ENCODE measurements at places on chromosomes 12 and 14. TPM values are rescaled to one million over a fixed set of nuclear protein-coding genes. Genes with fewer than 3 reads are reported as not detected.

REM2 gene
- total RNA-seq, result 0.36 TPM

NOVA1 gene
- not detected for total RNA-seq

CDH24 gene
- total RNA-seq, result 1.1 TPM

PSMA6 gene
- 425 TPM for total RNA-seq

TAPBPL gene
- total RNA-seq, result 33.4 TPM

GRCh38 chr12:73065913-73066312 is 793.7 kb downstream of the TRHDE start:
- H3K27ac ChIP-seq, result no peak overlapping the region
- no peak for DNase-seq
- H3K36me3 ChIP-seq, result no peaks in the 10 kb centered on the region
- no peaks in the 10 kb centered on the region for H3K27me3 ChIP-seq

GRCh38 chr12:96248136-96248931 is 54.2 kb downstream of the ELK3 start:
- H3K4me3 ChIP-seq, result no peak overlapping the region
- H3K27ac ChIP-seq, result no peak overlapping the region
- no peaks in the 10 kb centered on the region for H3K27me3 ChIP-seq
- DNase-seq, result no peak

GRCh38 chr12:29204521-29204920 is 55.4 kb downstream of the FAR2 start:
- H3K4me3 ChIP-seq, result no peak overlapping the region
- DNase-seq, result no peak
- H3K36me3 ChIP-seq, result peaks cover 6% of the 10 kb centered on the region
- no peaks in the 10 kb centered on the region for H3K4me1 ChIP-seq

DNA sequence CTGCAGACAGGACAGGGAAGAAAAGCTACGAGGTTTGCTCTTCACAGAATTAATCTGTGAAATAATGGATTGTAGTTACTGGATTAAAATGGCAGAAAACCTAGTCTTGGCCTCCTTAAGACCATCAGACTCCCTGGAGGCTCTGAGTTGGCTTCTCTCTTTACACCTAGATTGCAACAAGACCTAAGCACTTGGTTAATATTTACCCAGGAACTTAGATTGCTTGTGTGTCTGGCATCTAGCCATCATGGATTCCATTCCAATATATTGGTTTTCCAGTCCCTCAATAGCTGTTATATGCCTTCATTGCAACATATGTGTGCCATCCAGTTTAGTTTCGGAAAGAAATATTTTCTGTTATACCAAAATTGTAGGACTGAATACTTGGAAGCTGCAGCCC is 1.9 kb upstream of the GTF2A1 start:
- peaks cover 8% of the 10 kb centered on the region for H3K36me3 ChIP-seq
- H3K27ac ChIP-seq, result no peak overlapping the region
- peaks cover 2% of the 10 kb centered on the region for H3K27me3 ChIP-seq
- H3K4me3 ChIP-seq, result no peak overlapping the region
- H3K4me1 ChIP-seq, result peaks cover 20% of the 10 kb centered on the region

DNA sequence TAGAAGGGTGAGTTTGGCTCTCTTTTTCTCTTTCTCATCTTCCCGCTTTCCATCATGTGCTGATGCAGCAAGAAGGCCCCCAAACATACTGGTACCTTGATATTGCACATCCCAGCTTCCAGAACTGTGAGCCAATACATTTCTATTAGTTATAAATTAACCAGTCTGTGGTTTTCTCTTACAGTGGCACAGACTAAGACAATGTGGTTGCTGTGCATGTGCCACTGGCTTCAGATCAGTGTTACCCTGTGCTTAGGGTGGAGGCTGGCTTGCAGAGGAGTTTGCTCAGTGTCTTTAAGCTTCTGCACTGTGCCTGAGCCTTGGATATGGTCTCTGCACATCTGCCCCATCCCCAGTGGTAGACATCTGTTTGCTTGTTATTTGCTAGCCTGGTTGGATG is 5.5 kb downstream of the IFI27L2 start:
- no peaks in the 10 kb centered on the region for H3K27me3 ChIP-seq
- no peak overlapping the region for H3K4me3 ChIP-seq
- peaks cover 9% of the 10 kb centered on the region for H3K36me3 ChIP-seq
- no peak for DNase-seq
- no peak overlapping the region for H3K27ac ChIP-seq
- peaks cover 5% of the 10 kb centered on the region for H3K4me1 ChIP-seq

GRCh38 chr12:76025601-76026575 is 5.7 kb downstream of the PHLDA1 start:
- DNase-seq, result no peak
- H3K4me1 ChIP-seq, result peaks cover 53% of the 10 kb centered on the region
- H3K27ac ChIP-seq, result peak overlapping the region; percentile 11
- H3K27me3 ChIP-seq, result no peaks in the 10 kb centered on the region

DNA sequence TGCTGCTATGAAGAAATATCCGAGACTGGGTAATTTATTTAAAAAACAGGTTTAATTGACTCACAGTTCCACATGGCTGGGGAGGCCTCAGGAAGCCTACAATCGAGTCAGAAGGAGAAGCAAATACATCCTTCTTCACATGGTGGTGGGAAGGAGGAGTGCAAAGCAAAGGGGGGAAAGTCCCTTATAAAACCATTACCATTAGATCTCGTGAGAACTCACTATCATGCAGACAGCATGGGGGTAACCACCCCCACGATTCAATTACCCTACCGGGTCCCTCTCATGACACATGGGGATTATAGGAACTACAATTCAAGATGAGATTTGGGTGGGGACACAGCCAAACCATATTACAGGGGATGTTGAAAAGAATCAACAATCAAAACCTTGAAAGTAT is 74.9 kb downstream of the PPM1H start:
- H3K4me3 ChIP-seq, result no peak overlapping the region
- H3K27me3 ChIP-seq, result peaks cover 7% of the 10 kb centered on the region
- H3K4me1 ChIP-seq, result no peaks in the 10 kb centered on the region
- H3K27ac ChIP-seq, result no peak overlapping the region

DNA sequence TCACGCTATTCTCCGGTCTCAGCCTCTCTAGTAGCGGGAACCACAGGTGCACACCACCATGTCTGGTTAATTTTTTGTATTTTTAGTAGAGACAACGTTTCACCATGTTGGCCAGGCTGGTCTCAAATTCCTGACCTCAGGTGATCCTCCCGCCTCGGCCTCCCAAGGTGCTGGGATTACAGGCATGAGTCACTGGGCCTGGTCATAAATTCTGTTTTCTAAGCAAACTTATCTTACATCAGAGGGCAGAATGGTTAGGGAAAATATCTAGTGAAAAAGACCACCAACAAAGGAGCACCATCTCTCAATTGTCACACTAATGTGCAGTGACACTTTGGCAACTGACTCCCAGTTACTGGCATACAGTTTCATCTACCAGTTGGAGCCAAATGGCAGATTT is 2.8 kb downstream of the CPM start:
- peaks cover 8% of the 10 kb centered on the region for H3K36me3 ChIP-seq
- H3K27me3 ChIP-seq, result peaks cover 11% of the 10 kb centered on the region

- no peak overlapping the region for H3K4me3 ChIP-seq
- H3K27me3 ChIP-seq, result peaks cover 2% of the 10 kb centered on the region
- H3K4me1 ChIP-seq, result no peaks in the 10 kb centered on the region
- H3K36me3 ChIP-seq, result no peaks in the 10 kb centered on the region
These were observed 243.5 kb upstream of the CAND1 start for GRCh38 chr12:67025543-67026114.

GRCh38 chr12:51222461-51222860 is 4.6 kb upstream of the POU6F1 start:
- H3K4me1 ChIP-seq, result peaks cover 14% of the 10 kb centered on the region
- no peak overlapping the region for H3K27ac ChIP-seq
- H3K36me3 ChIP-seq, result no peaks in the 10 kb centered on the region
- H3K27me3 ChIP-seq, result no peaks in the 10 kb centered on the region

DNA sequence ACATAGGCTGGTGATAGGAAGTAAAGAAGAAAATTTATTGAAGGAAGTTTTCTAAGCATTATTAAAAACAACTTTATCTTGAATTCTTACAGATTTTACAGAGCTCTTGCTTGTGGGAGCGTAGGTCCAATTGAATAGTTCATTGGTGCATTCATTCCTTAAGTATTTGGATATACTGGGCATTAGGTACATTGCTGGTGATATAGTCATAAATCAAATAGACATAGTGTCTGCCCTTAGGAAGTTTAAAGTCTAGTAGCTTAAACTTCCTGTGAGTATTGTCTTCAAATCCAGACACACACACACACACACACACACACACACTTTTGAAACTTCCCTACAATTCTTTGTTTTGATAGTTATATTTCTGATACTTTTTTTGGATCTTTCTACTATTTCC is 226.7 kb downstream of the FUT8 start:
- peaks cover 36% of the 10 kb centered on the region for H3K4me1 ChIP-seq
- no peaks in the 10 kb centered on the region for H3K27me3 ChIP-seq
- H3K4me3 ChIP-seq, result no peak overlapping the region

- H3K27ac ChIP-seq, result no peak overlapping the region
- no peaks in the 10 kb centered on the region for H3K4me1 ChIP-seq
- no peaks in the 10 kb centered on the region for H3K27me3 ChIP-seq
- H3K4me3 ChIP-seq, result no peak overlapping the region
- H3K36me3 ChIP-seq, result peaks cover 24% of the 10 kb centered on the region
- DNase-seq, result no peak
These were observed 55.5 kb downstream of the CRACR2A start for GRCh38 chr12:3697311-3697870.

DNA sequence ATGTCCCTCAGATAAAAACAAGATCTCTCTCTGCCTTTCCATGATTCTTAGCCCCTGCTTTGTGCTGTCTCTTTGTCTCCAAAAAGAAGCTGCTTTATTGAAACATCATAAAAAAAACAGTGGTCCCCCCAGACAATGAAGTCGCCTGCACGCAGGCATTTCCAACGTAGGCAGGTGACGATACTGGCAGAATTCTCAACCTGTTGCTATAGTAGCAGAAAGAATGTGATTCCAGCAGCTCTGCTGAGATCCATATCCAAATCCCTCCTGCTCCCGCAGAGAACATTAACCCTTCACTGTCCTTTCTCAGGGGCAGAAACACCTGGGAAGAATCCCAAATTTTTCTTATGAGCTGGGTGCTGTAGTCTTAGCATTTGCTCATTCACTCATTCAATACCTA is 84.8 kb downstream of the STON2 start:
- H3K27me3 ChIP-seq, result peaks cover 1% of the 10 kb centered on the region
- DNase-seq, result no peak

DNA sequence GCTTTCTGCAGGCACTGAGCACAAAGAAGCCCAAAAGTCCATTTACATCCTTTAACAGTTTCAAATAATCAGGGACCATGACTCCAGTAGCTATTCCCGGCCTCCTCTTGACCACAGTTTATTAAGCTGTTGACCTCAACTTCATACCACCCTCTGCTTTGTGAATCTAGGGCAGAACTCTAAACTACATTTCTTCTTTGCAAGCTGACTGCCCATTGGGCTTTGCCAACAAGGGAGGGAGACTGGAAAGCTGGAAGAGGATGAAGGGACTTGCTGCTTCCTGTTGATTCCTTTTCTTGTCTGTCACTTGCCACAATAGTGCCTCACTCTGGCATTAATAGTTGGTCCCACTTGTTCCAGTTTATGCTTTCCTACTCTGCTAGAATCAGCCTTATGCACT is 2.7 kb downstream of the CGRRF1 start:
- peaks cover 16% of the 10 kb centered on the region for H3K36me3 ChIP-seq
- no peaks in the 10 kb centered on the region for H3K27me3 ChIP-seq
- no peak for DNase-seq

GRCh38 chr12:12724421-12725085 is 7.4 kb downstream of the CDKN1B start:
- H3K36me3 ChIP-seq, result peaks cover 68% of the 10 kb centered on the region
- peaks cover 48% of the 10 kb centered on the region for H3K4me1 ChIP-seq
- peak overlapping the region; percentile 97 for H3K27ac ChIP-seq
- peak overlapping the region; percentile 95 for H3K4me3 ChIP-seq

GRCh38 chr12:39990122-39991101 is 115.5 kb downstream of the SLC2A13 start:
- H3K4me1 ChIP-seq, result no peaks in the 10 kb centered on the region
- H3K36me3 ChIP-seq, result no peaks in the 10 kb centered on the region
- no peak overlapping the region for H3K27ac ChIP-seq
- H3K4me3 ChIP-seq, result no peak overlapping the region
- peak; percentile 69 for DNase-seq
- H3K27me3 ChIP-seq, result no peaks in the 10 kb centered on the region

GRCh38 chr12:26319511-26319910 is 124.1 kb downstream of the SSPN start:
- DNase-seq, result no peak
- peaks cover 13% of the 10 kb centered on the region for H3K27me3 ChIP-seq
- no peak overlapping the region for H3K4me3 ChIP-seq

- H3K27me3 ChIP-seq, result no peaks in the 10 kb centered on the region
- H3K27ac ChIP-seq, result no peak overlapping the region
- no peak for DNase-seq
- H3K4me1 ChIP-seq, result no peaks in the 10 kb centered on the region
- no peaks in the 10 kb centered on the region for H3K36me3 ChIP-seq
These were observed 79.4 kb downstream of the TBX3 start for GRCh38 chr12:114604606-114605005.

DNA sequence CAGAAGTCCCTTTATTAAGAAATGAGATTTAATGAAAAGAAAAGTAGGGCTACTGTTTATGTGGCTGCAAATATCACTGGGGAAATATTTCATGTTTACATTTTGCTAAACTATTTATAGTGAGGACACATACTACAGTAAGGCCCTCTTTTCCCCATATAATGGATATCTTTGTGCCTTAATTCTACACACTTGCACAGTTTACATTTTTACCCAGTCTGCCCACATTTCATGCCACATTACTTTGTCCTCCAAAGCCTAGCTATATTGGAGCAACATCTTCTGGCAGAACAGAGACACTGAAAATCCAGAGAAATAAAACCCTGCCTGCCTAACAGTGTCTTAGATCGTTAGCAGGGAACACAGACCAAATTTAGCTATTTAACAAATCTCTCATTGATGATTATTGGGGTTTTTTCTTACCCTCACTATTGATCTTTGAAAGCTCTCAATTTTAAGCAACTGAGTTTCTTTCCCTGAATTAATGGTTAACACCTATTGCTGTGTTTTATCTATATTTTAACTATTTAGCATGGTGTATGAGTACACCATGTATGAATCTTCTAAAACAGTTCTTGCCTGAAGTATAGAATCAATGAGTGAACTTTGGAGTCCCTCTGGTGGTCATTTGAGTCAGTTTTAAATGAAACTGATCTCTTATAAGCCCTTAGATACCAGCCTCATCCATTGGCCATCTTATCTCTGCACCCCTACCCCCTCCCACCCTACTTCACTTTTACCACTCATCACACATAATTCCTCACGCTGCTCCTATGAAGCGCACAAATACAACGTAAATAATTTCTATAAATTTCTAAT is 170.2 kb downstream of the BCAT1 start:
- H3K36me3 ChIP-seq, result no peaks in the 10 kb centered on the region
- H3K27me3 ChIP-seq, result peaks cover 9% of the 10 kb centered on the region
- DNase-seq, result no peak
- H3K4me1 ChIP-seq, result no peaks in the 10 kb centered on the region
- no peak overlapping the region for H3K4me3 ChIP-seq

All from activated CD4-positive, alpha-beta memory T cell treated with anti-CD3 and anti-CD28 coated beads for 36 hours (primary cell).